ENCODE measurements at places on chromosomes 2 and 18.

DNA sequence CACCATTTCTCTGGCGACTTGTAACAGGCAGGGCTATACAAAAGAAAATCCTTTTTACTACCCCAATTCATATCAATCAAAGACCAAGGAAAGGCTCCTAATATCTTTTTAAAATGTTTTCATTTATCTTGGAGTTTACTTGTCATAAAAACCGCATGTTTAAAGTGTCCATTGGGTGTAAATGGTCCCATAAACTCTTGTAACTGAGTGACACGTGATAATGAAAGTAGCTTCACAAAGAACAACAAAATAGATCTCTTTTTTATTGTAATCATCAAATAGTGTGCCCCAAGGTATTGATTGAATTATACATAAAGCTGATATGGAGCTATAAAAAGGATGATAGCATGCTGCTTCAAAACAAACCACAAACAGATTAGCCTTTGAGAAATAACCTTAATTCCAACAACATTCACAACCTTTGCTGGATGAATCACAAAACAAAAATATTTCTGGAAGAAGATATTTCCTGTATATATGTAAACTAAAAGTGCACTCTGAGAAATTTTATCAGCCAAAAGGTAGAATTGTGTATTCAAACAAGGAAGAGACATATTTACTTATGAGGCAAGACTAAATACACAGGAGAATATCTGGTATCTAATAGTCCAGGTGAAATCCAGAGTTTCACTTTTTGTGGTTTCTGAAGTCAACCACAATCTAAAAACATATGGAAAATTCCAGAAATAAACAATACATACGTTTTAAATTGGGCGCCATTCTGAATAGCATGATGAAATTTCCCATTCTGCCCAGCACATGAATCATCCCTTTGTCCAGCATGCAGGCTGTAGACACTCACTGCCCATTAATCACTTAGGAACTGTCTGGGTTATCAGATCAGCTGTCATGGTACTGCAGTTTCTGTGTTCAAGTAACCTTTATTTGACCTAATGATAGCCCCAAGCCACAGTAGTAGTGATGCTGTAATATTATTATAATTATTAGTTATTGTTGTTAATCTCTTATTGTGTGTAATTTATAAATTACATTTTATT is 237.5 kb downstream of the PIK3C3 start:
- no peak for DNase-seq

DNA sequence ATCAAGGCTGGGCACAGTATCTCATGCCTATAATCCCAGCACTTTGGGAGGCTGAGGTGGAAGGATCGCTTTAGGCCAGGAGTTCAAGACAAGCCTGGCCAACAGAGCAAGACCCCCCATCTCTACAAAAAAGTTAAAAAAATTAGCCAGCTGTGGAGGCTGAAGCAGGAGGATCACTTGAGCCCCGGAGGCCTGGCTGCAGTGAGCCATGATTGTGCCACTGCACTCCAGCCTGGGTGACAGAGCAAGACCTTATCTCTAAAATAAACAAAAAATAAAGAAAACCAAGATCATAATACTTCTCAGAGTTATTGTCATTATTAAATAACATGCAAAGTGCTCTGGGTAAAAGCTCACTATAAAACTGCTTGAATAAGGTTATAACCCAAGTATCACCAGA is 14.9 kb downstream of the IL1RN start:
- no peak for DNase-seq

DNA sequence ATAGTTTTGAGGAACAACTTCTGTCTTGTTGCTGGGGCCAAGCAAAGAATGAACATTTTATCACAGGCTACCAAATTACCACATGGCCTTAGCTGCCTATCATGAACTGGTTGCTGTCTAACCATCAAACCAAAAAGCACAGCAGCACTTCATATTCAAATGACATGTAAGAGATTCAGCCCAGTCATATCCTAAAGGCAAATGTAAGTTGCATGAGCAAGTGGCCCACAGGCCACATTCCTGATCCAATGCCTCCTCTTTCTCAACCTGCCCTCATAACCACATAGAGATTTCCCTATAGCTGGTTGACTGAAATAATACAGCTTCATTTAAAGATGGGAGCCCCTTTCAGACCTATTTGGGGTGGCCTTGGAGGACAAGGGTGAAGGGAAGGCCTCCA is 572.3 kb downstream of the IRS1 start:
- no peak for DNase-seq

DNA sequence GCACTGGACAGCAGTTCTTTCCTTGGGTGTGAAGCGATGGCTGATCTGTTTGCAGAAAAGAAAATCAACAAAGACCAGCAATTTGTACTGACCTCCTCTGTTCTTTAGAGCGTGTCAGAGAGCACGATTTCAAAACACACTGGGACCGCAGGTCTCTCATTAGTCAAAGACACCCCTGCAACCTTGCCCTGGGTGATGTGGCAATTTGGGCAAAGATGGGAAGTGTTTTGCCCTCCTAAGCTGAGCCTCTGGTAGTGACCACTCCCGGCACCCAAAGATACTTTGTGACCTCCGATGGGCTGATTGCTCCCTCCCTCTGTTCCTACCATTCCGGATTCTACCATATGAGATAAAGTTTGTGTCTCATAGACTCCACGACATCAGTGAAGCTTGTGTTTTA is 18.2 kb upstream of the CLIP4 start:
- no peak for DNase-seq

DNA sequence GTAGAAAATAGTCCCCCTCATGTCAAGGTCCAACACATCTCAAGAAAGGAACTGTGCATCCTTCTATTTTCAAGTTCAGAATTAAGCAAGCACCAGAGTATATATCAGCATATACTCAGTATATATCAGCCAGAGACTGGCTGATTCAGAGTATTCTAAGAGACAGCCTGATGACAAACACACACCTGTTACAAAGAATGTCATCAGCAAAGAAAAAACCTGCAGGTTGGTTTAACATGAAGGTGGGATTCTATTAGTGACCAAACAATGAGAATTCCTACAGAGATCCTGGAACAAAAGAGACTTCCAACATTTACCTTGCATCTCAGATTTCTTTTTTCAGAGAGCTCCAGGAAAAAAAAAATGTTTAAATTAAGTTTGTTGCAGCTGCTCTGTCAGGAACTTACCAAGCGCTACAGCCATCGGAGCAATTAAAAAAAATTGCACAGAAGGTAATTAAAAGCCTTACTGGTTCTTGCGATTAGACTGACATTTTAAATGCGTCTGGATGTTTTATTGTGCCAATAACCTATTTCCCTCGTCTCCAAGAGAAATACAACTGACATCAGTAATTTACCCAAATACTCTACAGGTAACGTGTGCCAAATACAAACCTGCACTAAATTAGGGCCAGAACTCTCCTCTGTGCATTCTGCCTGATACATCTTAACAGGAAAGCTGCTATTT is 218.1 kb downstream of the HNMT start:
- no peak for DNase-seq

DNA sequence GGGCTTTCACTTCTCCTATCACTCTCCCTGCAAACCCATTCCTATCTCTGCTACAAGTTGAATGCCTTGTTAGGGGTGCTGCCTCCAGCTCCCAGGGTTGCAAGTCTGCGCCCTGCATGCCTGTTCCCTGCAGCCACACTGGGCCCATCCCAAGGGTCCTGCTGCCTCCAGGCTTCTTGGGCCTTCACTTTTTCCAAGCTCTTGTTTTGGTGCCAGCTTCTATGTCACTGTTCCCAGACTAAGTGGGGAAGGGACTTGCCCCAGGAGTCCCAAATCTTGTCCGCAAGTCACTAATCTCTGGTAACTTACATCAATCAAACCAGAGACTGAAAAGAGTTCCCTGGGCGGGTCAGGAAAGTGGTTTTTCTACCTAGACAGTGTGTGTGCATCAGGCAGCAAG is 65.4 kb downstream of the ZCCHC2 start:
- no peak for DNase-seq

DNA sequence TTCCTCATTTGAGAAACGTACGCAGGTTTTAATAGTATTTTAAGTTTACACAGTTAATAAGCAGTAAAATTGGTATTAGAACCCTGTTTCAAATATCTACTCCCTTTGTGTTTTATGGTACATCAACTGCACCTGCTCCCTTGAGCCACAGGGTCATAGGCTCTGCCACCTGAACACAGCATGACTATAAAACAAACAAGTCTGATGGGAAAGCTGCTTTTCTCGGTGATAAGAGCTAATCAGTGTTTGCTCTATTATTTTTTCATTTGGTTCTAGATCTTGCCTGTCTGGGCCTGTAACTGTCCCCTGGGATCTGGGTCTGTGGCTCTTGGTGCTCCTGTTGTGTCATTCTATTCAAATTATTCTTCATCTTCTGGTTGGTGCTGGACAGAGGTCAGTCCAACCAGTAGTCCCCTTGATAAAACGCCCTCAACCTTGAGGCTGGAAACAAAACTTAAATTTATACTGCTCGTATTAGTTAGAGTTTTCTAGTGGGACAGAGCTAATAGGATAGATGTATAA is 314.8 kb upstream of the LRP1B start:
- DNase-seq, result no peak

DNA sequence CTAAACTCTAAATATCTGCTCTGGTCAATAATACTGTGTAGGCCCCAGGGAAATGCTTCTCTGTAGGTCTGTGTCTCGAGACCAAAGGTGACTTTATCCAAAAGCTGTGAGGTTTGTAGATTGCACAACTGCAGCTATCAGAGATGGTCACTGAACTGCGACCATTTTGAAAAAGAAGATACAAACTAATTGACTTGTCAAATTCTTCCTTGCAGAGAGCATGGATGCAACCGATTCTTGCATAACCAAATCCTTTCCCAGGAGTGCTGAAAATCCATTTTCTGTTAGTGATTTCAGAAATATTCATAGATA is 155.8 kb downstream of the SH3BP4 start:
- no peak for DNase-seq

DNA sequence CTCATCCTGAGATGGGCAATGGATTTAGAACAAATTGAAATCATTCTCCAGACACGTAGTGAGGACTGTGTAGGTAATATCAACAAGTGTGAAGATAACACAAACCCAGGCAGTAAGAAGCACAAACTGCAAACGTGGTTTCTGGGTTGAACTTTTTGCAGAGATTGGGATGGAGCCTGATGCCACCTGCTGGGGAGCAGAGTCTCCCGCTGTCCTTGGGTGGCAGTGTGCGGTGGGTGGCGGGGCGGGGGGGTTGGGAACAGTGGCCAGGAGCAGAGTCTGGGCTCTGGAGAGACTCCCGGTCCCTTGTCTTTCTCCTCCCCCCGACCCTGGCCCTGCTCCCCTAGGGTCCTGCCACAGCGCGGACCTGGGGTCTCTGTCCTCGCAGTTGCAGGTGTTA is 19.5 kb downstream of the TRAF3IP1 start:
- DNase-seq, result no peak

- DNase-seq, result no peak
Observed at GRCh38 chr18:377088-377487, 109.2 kb upstream of the THOC1 start.

DNA sequence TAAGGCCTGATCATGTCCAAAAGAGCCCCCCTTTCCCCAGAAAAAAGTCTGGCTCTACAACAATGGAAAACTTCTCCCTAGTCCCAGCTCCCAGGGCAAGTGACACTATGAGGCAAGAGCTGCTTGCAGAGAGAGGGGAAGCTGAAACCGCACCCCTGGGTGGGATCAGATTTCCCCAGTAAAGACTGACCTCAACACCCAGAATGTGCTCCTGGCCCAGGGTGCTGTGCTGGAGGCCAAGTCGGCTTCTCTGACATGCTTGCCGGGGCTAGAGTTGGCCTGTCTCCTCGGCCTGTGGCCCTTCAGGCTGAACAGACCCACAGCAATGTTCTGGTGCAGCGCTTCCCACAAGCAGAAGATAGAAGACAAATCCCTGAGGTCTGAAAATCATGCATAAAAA is 18.4 kb upstream of the ST8SIA3 start:
- no peak for DNase-seq

DNA sequence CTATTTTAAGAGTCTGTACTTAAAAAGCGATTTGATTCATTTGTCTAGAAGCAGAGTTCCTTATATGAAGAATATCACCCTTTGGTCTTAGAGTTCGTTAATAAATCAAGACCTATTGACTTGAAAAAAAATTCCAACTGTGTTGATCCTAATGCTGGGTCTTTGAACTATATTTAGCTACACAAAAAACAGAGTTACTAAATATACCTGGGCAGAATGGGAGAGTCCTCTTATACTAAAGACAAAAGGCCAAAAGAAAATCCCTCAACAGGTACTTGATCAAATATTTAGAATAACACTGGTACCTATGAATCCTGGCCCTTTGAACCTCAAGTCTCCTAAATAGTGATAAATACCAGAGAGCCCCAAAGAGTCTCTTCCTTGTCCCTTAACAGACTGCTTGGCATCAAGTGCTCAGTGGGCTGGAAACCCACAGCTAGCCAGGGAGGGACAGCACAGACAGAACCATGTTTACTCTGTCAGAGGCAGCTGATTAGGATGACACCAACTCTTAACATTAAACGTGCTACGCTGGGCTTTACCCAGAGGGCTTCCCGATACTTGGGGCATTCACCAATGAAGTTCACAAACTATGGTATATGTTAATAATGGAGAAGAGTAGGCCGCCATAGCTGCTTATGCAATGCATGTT is 95.1 kb downstream of the FIGN start:
- no peak for DNase-seq

- DNase-seq, result no peak
Observed at GRCh38 chr2:207531032-207531952, 1.5 kb downstream of the CREB1 start.

DNA sequence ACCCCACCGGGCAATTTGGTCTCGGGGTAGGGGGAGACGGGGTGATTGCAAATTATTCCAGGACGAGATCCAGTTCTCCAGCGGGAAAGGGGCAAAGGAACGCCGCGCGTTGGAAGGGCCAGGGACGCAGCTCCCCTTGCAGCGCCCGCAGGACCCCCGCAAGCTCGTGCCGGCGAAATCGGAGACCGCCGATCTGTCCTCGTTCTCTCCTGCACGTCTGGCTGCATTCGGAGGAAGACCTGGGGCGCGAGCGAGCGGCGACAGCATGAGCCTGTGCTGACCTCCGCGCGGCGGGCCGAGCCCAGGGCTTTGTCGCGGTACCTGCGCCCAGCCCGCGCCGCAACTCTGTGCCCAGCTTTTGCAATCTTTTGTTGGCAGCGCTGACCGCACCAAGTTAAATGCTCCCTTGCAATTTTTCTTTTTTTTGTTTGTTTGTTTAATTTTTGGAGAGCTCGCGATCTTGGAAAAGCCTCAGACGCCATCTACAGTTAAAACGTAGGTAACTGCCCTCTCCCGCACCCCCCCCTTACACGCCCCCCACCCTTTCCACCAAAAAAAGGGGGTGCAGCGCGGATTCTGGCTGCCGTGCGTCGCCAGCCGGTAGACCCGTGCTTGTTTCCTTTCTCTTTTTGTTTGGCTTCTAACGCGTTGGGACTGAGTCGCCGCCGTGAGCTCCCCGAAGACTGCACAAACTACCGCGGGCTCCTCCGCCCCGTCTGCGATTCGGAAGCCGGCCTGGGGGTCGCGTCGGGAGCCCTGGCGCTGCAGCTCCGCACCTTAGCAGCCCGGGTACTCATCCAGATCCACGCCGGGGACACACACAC is 667 bp downstream of the TRIB2 start:
- DNase-seq, result peak; percentile 81

GRCh38 chr2:160201849-160202539 is 1.9 kb upstream of the ITGB6 start:
- no peak for DNase-seq

- no peak for DNase-seq
Observed at GRCh38 chr2:152165780-152166179, 9.8 kb downstream of the STAM2 start.

All from fibroblast of gingiva (primary cell).